ENCODE measurements at places on chromosomes 7 and 10.

DNA sequence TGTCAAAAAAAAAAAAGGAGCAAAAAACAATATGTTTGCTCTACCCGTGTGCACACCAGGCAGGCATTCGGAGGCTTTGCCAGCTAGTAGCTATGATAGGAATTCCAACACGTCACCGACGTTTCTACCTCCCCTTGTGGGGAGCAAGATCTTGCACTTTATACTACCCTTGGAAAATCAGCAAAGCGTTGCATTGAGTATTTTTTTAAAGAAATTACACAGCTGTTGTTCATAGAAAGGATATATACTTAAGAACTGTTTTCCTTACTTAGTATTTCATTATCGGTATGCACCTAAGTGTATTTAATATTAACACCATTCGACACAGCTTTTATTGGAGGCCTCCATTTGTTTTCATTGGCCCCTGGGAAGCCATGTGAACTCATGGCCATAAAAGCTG is 159.9 kb upstream of the MGMT start:
- DNase-seq, result no peak
- no peak overlapping the region for H3K27ac ChIP-seq
- H3K4me1 ChIP-seq, result no peaks in the 10 kb centered on the region
- no peaks in the 10 kb centered on the region for H3K36me3 ChIP-seq
- H3K4me3 ChIP-seq, result no peak overlapping the region
- no peaks in the 10 kb centered on the region for H3K27me3 ChIP-seq

GRCh38 chr10:86178401-86179152 is 188.0 kb downstream of the GRID1 start:
- no peaks in the 10 kb centered on the region for H3K36me3 ChIP-seq
- no peak for DNase-seq
- H3K4me1 ChIP-seq, result no peaks in the 10 kb centered on the region
- peaks cover 2% of the 10 kb centered on the region for H3K27me3 ChIP-seq
- H3K27ac ChIP-seq, result no peak overlapping the region

DNA sequence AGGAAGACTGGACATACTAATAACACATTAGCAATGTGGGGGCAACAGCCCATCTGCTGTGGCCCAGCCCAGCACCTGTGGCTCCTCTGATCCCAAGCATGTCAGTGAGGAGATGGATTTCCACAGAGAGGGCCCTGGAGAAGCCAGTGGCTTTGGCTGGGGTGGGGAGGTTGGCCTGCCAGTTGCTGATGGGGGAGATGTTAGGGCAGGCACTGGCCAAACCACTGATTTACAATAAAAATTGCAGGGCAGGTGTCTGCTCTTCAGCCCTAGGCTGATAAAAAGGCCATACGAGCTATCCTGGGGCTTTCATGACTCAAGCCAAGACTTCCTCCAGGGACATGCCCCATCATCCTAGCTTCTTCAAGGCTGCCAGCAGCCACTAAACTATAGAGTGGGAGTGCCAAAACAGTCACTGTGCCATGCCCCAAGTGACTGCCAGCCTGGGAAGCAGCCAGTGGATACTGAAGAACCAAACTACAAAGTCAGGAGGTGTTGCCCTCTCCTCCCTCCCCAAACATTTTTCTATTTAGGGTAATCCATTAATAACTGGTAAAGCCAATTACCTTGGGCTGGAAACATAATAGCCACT is 37.8 kb downstream of the DPCD start:
- no peaks in the 10 kb centered on the region for H3K27me3 ChIP-seq
- DNase-seq, result no peak
- H3K4me3 ChIP-seq, result no peak overlapping the region
- H3K4me1 ChIP-seq, result no peaks in the 10 kb centered on the region
- no peak overlapping the region for H3K27ac ChIP-seq

DNA sequence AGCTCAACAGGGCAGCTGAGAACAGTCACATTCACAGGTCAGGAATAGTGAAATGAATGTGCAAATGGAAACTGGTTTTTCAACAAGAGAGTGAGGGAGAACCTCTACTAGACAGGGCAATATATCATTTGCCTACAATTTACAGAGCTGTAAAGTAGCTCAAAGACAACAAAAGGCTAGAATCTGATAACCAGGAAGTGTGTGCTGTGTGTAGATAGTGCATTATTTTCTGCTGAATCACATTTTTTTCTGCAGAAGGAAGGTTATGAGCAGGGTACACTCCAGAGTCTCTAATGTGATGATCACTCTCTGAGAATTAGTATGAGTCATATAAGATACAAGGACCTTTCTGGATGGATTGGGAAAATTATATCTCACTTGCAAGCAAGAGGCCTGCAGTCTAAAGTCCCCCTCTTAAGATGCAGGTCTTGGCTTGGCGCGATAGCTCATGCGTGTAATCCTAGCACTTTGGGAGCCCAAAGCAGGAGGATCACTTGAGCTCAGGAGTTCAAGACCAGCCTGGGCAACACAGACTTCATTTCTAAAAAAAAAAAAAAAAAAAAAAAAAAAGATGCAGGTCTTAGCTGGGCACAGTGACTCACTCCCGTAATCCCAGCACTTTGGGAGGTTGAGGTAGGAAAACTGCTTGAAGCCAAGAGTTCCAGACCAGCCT is 59.9 kb upstream of the COBL start:
- peaks cover 5% of the 10 kb centered on the region for H3K27me3 ChIP-seq
- no peaks in the 10 kb centered on the region for H3K36me3 ChIP-seq
- no peak overlapping the region for H3K4me3 ChIP-seq
- H3K27ac ChIP-seq, result no peak overlapping the region
- no peak for DNase-seq
- no peaks in the 10 kb centered on the region for H3K4me1 ChIP-seq

DNA sequence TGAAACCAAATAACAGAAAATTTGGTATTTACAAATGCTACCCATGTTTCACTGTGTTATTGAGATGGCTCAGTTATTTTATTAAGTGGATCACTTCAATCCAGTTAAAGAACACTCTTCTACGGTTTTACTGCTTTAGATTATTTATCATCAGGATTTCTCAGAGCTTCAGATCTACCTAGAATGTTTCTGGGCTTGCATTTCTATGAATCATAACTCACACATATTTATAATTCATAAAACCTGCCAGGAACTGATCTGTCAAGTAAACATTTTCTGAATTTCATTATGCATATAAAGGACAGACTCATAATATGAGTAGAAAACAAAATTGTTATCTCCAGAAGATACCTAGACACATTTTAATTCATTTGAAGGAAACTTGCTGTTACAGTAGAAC is 1172.3 kb upstream of the LRRTM3 start:
- no peak overlapping the region for H3K4me3 ChIP-seq
- no peaks in the 10 kb centered on the region for H3K36me3 ChIP-seq

DNA sequence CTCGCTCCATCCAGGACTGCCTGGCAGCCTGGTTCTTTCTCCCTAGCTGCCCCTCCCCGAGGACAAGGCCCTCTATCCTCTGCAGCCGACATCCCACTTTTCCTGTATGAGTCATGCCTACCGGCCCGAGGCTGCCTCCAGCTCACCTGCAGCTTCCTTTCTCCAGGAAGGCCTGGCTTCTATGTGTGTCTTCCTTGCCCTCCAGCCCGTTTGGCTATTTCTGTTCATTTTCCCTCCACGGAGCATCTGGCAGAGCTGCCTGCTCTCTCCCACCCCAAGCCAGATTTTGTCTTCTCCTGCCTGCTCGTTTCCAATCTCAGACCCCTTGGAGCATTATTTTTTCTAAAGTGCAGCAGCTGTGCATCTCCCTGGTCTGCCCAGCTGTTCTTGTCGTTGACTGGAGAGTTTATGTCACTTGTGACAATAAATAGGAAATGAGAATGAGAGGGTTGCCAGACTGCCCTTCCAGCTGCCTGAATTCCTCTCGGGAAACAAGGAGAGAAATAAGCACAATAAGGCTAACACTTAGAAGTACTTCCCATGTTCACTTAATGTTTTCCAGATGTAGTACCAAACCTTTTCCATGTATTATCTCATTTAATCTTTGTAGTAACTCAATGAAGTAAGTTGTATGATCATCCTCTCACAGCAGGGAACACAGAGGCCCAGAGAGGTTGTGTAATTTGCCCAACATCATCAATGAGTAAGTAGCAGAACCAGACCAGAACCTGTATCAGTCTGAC is 19.7 kb downstream of the UBTD1 start:
- H3K27me3 ChIP-seq, result peaks cover 19% of the 10 kb centered on the region
- H3K27ac ChIP-seq, result no peak overlapping the region
- no peak for DNase-seq

GRCh38 chr10:93073539-93074146 is at the start of gene CYP26A1:
Gene CYP26A1 (plus strand): TSS chr10:93073893. CDS start chr10:93073935, 42 bp downstream.
- peak within 1 kb of the TSS; percentile 39 for H3K4me3 ChIP-seq
- no peak for DNase-seq
- peaks cover 84% of the 10 kb centered on the region for H3K27me3 ChIP-seq
- H3K4me1 ChIP-seq, result peaks cover 18% of the 10 kb centered on the region
- H3K27ac ChIP-seq, result no peak within 1 kb of the TSS

DNA sequence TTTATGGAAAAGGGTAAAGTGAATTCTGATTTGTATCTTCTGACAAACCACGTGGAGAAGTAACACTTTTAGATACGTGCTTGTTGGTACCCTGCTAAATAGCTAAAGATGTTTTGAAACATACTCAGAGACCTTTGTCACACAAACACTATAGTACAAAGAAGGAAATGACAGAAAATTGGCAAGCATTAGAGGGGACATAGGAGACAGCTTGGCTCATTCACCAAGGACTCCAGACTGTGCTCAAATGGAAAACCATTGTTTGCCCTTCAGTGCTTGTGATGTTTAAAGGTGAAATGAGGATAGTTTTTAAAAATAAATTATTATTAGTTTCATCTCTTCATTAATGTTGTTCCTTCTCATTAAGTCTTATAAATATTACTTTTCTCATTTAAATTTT is 34.0 kb upstream of the CD36 start:
- no peak for DNase-seq
- H3K4me3 ChIP-seq, result no peak overlapping the region
- no peaks in the 10 kb centered on the region for H3K4me1 ChIP-seq
- H3K27ac ChIP-seq, result no peak overlapping the region
- H3K27me3 ChIP-seq, result no peaks in the 10 kb centered on the region

DNA sequence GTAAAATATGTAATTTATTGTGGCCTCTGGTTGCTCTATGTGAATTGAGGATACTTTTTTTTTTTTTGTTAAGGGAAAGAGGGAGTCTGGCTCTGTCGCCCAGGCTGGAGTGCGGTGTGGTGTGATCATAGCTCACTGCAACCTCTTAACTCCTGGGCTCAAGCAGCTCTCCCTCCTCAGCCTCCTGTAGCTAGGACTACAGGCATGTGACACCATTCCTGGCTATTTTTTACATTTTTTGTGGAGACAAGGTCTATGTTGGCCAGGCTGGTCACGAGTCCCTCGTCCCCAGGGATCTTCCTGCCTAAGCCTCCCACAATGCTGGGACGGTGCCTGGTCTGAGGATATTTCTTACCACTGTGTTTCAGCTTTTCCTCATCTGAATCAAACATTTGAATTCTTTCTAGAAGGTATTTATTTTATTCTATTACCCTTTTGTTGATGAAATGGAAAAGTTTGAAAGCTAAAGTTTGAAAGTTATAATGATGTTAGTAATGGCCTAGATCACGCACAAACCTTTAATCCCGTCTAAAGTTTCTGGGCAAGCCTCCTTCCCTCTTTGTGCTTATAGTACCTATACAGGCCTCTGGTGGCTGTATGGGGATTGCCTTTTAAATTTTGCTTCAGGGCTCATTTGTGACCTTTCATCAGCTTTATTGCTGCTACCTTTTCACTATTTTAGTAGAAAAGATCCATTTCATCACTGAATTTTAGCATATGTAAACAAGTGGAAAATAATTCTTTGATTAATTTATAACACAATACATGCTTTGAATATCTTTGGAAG is 2.0 kb downstream of the IFRD1 start:
- peaks cover 38% of the 10 kb centered on the region for H3K4me1 ChIP-seq
- H3K27ac ChIP-seq, result peak overlapping the region; percentile 82

DNA sequence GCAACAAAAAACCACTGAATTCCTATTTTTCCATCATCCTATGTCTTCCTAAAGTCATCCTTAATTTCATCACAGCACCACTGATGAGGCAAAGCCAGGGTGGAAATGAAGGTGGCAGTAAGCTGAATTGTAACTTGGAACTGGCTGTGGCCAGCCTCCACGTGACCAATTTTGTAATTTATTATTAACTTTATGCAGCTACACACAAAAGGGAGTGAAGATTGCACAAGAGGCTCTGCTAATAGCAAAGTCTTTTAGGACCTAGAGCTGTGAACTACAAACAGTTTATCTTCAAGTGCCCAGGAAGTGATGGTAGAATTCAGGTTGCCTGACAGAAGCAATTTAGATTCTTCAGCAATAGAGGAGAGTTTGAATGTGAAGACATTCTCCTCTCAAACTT is 176.4 kb downstream of the CCDC71L start:
- H3K4me1 ChIP-seq, result peaks cover 41% of the 10 kb centered on the region
- no peak overlapping the region for H3K4me3 ChIP-seq
- H3K27me3 ChIP-seq, result no peaks in the 10 kb centered on the region
- H3K27ac ChIP-seq, result peak overlapping the region; percentile 81
- H3K36me3 ChIP-seq, result peaks cover 3% of the 10 kb centered on the region
- no peak for DNase-seq

DNA sequence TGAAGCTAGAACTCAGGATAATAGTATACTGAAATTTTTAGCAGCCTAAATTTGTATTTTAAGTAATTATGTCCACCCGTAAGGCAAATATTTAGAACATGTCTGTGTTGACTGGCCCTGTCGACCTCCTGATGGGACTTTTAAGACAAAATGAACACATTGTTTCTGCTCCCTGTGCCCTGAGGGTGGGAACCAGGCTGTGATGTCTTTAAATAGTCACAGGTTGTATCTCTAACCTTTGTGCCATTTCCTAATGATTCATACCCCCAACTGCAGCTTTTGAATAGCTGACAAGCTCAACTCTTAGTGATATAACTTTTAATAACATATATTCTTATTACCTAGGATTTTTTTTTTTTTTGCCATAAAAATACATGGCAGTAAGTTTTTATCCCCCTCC is 494.9 kb upstream of the AKR1E2 start:
- no peaks in the 10 kb centered on the region for H3K4me1 ChIP-seq
- no peaks in the 10 kb centered on the region for H3K27me3 ChIP-seq
- DNase-seq, result no peak
- no peak overlapping the region for H3K4me3 ChIP-seq

DNA sequence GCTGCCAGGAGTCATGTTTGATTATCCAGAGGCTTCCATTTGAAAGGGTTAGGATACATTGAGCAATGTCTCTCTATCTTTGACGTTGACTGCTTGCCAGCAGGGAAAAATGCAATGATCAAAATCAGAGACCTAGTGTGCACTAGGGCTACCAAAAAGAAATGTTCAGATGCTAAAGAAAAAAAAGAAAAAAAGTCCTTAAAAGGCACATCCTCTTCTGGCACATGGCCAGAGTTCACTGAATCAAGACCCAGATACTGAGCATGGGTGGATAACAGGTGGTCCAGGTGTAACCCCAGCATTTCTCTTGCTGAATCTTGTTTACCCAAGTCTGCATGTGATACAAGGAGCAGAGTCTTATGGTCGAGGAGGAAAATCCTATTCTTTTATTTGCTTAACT is 899.3 kb downstream of the SORCS3 start:
- H3K27me3 ChIP-seq, result no peaks in the 10 kb centered on the region
- no peak for DNase-seq
- no peak overlapping the region for H3K4me3 ChIP-seq
- no peaks in the 10 kb centered on the region for H3K36me3 ChIP-seq

DNA sequence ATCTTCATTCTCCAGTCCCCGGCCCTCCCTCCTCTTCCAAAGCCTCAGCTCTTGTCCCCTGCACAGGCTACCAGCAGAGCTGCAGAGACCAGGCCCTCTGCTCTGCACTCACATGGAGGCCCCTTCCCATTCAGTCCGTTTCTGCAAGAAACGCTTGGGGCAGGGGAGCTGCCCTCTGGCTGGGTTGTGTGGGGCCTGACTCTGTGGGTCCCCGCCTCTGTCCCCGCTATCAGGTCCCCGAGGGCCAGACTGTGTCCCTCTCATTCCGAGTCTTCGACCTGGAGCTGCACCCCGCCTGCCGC is 1.5 kb downstream of the PCOLCE start:
- DNase-seq, result no peak
- peaks cover 12% of the 10 kb centered on the region for H3K27me3 ChIP-seq
- peak overlapping the region; percentile 81 for H3K4me3 ChIP-seq
- H3K27ac ChIP-seq, result peak overlapping the region; percentile 84
- H3K36me3 ChIP-seq, result no peaks in the 10 kb centered on the region
